ENCODE measurements at places on chromosomes 3 and 15. TPM values are rescaled to one million over a fixed set of nuclear protein-coding genes. Genes with fewer than 3 reads are reported as not detected.

Gene GHSR
- total RNA-seq, result not detected

Gene SPSB4
- total RNA-seq, result 0.13 TPM

Gene ACSBG1
- total RNA-seq, result 0.20 TPM

Gene GSK3B
- total RNA-seq, result 29.5 TPM

Gene TTLL13
- 0.16 TPM for total RNA-seq

Gene KLHL24
- 6.9 TPM for total RNA-seq

Gene TRAT1
- total RNA-seq, result not detected

Gene CCDC54
- total RNA-seq, result not detected

Gene SLC24A5
- total RNA-seq, result not detected

Gene SNTN
- total RNA-seq, result not detected

Gene RBP2
- not detected for total RNA-seq

Gene NEK10
- total RNA-seq, result 1.8 TPM
